ENCODE measurements at places on chromosomes 5 and 9. TPM values are rescaled to one million over a fixed set of nuclear protein-coding genes. Genes with fewer than 3 reads are reported as not detected.

GRCh38 chr5:142998316-142999020 lies 228.3 kb downstream of the ARHGAP26 start:
- DNase-seq: no peak

- DNase-seq: no peak
Observed at GRCh38 chr9:7861086-7861485, 61.5 kb upstream of the DMAC1 start.

GRCh38 chr5:156361436-156362109 lies 34.6 kb downstream of the SGCD start:
- no peak for DNase-seq

DNA sequence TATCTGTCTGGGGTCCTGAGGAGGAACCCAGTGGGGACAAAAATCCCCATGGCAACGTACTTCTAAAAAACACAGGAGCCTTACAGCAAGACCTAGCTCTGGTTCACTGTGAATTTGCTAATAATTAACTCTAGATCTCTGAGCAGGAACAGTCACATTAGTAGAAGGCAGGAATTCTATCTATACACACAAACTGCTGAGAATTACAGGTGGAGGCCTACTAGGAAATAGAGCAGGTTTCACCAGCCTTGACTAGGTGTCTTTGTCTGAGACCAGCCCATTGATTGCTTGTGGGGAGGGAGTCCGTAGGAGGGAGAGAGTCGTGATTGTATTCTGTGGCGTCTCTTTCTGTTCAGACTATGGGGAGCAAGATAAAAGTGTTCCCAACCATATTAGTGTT lies 44.8 kb downstream of the PRLR start:
- no peak for DNase-seq

GRCh38 chr9:134365791-134366222 lies 39.6 kb downstream of the RXRA start:
- DNase-seq: peak; percentile 96

DNA sequence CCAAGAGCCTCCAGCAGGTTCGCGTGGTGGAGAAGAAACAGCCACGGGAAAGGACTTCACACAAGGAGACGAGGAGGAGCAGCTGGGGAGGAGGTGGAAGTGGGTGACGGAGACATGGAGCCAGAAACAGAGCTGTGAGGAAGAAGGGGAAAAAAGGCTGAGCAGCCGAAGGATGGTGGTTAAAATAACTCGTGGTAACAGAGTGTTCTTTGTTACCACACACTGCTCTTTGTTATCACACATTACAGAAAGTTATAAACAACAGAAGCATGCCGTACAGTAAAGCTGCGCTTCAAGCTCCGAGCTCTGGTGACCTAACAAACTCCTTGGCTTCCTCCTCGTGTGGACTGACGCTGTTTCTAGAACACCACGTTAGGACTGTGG lies 215.4 kb downstream of the GLIS3 start:
- DNase-seq: peak; percentile 76

- DNase-seq: no peak
Observed at GRCh38 chr5:59146729-59147128, 563.9 kb downstream of the RAB3C start.

DNA sequence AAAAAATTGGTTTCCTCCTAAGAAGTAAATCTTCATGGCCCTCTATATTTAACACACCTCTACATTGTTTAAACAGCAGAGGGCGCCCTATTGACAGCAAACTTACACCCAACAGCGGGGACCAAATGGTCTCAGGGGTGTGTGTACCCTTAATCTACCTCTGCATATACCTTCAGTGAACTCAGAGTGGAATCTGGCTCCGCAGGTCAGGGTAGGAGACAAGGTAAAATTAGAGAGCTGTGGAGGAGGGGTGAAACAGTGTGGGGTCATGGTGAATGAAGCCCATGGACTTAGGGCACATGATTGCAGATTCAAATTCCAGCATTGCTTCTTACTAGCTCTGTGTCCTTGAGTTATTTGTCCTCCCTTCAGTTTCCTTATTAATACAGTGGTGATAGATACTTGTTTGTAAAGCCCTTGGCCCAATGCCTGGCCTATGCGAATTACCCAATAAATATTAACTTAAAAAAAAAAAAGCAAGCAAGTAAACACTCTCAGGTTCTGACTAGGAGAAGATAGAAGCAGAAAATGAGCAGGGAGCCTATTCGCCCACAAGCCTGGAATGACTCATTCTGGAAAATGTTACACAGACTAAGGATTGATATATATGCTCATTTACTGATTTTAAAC lies 122.9 kb downstream of the CAVIN4 start:
- no peak for DNase-seq

DNA sequence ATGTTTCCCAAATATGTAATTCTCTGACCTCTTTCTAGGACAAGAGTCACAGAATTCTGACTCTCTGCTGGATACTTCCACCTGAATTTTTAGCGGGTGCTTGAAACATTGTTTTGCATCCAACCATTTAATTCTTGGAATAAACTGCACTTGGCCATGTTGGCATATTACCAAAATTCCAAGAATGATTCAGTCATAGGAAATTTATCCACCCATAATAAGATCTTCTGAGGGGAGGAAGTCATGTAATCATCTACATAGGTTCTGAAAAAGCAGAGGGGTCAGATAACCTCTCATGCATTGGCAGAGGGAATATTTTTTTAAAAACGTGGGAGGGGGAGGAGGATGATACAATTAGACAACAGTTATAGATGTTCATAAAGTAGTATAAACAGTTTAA lies 156.9 kb downstream of the PAM start:
- DNase-seq: no peak

DNA sequence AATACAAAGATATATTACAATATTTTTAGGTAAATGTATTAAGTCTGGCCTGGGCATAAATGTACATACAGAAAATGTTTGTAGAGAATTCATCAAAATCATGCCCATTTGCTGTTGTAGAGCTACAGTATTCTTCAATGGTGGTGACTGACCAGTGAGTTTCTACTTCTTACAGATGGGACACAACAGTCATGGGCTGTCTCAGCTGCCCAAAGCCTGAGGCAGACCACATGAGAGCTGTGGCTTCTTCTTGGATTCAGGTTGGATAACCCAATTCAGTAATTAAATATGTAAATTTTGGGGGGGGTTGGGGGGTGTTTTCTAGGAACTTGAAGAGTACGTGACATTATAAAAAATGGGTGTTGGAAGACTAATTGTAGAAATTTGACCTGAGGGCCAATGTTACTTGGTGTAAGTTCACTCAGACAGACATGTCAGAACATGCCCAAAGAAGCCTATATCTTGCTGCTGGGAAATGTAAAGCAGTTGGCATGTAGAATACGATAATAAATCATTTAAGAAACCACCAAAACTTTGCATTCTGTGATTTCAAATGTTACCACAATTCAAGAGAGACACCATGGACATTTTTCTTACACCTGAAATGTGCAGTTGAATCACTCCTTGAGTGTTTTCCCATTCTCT lies 17.9 kb downstream of the STARD4 start:
- DNase-seq: no peak

GRCh38 chr5:82018462-82018861 lies 46.6 kb downstream of the ATG10 start:
- DNase-seq: no peak

DNA sequence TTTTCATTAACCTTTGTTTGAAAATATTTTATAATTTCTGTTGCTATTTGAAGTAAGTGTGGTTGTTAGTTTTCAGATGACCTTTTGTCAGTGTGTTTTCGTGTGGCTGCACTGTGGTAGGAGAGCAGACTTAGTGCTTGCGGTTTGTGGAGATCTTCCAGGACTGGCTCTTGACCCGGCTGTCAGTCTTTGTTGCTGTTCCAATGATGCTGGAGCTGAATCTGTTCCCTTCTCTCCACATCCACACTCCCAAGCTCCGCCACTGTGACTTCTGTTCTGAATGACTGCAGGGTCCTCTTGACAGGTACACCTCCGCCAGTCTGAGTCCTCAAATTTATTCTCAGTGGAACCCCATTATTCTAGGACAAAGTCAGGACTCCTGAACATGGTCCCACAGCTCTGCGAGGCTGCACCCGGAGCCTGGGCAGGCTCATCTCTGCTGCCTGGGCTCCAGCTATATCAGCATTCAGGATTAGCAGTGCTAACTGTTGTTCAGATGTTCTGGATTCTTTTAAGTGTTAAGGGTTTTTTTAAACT lies 126.0 kb downstream of the WNK2 start:
- no peak for DNase-seq

DNA sequence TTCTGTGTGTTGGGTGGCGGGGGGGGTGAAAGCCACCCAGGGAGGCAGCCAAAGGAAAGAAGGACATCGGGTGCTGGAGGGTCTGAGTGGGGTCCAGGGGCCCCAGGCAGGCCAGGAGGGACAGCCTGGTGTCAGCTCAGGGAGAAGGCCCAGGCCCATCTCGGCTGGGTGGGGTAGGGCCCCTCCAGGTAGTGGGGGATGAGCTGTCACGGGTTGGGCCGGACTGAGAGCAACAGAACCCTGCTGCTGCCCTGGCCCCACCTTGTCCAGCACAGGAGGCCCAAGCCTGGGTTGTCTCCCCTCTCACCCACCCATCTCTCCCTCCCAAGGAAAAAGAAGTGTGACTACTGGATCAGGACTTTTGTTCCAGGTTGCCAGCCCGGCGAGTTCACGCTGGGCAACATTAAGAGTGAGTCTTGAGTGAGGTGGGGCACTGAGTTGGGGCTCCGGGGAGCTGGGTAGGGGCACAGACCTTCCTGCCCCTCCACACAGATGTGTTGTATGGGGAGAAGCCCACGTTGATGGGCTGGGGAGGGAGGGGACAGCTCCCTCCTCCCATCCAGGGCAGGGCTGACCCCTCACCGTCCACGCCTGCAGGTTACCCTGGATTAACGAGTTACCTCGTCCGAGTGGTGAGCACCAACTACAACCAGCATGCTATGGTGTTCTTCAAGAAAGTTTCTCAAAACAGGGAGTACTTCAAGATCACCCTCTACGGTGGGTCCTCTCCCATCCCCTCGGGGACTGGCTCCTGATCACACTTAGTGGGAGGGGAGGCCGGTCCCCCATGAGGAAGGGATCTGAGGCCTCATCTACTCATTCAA lies 2.3 kb downstream of the LCN2 start:
- DNase-seq: no peak

DNA sequence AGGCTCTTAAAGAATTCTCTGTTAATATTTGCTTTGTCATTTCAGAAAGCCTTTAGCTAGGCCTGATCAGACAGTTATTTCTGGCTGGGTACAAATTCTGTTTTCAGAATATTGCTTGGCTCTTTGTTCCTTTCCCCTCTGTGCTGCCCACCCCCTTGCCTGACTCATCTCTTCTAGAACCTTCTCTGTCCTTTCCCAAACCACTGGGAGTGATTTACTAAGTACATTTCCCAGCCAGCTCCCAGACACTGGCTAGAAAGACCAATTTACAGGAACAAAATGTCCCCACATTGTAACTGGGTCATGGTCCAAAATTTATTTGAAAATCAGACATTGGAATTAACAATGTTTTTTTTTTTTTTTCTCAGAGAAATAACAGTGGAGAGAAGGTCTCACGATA lies 133.1 kb upstream of the MAP1B start:
- DNase-seq: no peak

- DNase-seq: no peak
Observed at GRCh38 chr9:122232796-122233306, 4.1 kb upstream of the LHX6 start.

DNA sequence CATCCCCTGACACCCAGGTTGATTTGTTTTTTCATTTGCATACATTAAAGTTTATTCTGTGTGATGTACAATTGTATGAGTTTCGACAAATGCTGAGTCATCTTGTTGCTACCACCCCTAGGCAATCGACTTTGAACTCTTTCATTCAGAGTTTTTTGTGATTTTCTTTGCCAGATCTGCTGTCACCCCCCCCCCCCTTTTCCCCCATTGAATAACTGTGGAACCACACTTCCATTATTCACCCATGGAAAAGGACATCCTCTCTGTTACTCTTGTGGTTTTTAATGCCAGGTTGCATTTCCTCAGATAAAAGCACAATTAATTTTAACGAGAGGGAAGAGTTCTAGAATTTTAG lies 13.7 kb upstream of the FAM120AOS start:
- no peak for DNase-seq

- no peak for DNase-seq
Observed at GRCh38 chr5:3597167-3598007, 1.8 kb downstream of the IRX1 start.

DNA sequence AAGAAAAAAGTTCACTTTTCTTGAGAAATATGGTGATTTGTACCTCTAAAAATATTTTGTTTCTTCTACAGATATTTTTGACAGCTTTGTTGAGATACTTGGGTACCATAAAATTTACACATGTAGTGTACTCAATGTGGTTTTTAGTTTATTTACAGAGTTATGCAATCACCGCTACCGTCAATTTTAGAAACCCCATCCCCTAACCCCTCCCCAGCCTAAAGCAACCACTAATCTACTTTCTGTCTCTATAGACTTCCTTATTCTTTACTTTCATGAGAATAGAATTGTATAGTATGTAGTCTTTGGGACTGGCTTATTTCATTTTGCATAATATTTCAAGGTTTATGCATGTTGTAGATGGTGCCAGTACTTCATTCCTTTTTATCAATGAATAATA lies 45.0 kb upstream of the TDRD7 start:
- DNase-seq: no peak

DNA sequence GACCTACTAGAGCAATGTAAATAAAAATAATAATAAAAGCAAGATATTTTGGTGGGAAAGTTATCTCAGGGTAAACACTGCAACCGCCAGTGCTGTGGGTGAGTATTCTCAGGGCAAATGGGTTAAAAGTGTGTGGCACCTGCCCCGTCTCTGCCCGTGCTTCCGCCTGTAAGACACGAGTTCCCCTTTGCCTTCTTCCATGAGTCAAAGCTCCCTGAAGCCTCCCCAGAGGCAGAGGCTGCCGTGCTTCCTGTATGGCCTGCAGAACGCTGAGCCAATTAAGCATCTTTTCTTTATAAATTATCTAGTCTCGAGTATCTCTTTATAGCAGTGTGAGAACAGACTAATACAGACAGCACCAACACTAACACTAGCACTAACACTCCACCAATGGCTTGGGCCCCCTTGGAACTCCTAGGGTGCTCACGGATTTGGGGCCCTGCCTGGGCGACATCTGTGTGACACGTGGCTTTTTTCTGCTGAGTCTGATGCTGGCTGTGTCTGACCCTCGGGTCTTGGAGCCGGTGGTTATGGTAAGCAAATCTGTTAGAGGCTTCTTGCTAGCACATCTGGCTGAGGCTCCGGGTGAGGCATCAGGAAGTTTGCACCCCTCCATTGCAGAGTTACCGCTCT lies 10.6 kb downstream of the PLEKHG4B start:
- DNase-seq: no peak

- DNase-seq: no peak
Observed at GRCh38 chr5:135162661-135163265, 128.7 kb upstream of the PITX1 start.

Gene TXNDC8
- not detected for total RNA-seq

Gene GPR151
- total RNA-seq: not detected

Gene IL31RA
- total RNA-seq: not detected

Gene BRD9
- 22.4 TPM for total RNA-seq

Gene ROR2
- 60.9 TPM for total RNA-seq

Gene GGTA1
- total RNA-seq: 10.2 TPM

Gene PTGS1
- total RNA-seq: 150 TPM

Gene KIF20A
- total RNA-seq: 0.55 TPM

Gene MYO10
- total RNA-seq: 4.2 TPM

Gene CERCAM
- total RNA-seq: 19.7 TPM

Measured in sigmoid colon (tissue), 7 donors.